ENCODE measurements at places on chromosomes 16 and 17.

- ATAC-seq: no peak
- H3K4me1 ChIP-seq: no peaks in the 10 kb centered on the region
- peaks cover 11% of the 10 kb centered on the region for H3K27me3 ChIP-seq
- no peak overlapping the region for H3K27ac ChIP-seq
- H3K36me3 ChIP-seq: no peaks in the 10 kb centered on the region
- H3K4me3 ChIP-seq: no peak overlapping the region
Measured at GRCh38 chr16:85037050-85037410, 9.4 kb downstream of the KIAA0513 start.

DNA sequence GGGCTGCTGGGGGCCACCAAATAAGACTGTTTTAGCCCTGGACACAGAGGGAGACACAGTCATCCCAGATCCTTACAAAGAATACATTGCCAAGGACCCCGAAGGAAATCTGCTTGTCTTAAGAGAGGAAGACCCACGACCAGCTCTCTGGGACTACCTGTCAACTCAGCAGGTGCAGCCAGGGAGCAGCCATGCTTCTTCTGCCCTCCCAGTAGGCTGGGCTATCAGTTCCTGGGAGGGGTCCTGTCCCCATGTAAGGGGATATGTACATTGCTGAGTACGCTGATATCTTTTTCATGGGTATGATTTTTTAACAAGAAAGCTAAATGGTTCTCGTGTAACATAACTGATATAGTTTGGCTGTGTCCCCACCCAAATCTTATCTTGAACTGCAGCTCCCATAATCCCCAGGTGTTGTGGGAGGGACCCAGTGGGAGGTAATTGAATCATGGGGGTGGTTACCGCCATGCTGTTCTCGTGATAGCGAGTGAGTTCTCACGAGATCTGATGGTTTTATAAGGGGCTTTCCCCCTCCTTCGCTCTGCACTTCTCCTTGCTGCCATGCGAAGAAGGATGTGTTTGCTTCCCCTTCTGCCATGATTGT is 11.3 kb downstream of the SSTR2 start:
- no peak overlapping the region for H3K4me3 ChIP-seq
- H3K4me1 ChIP-seq: no peaks in the 10 kb centered on the region
- no peak overlapping the region for H3K27ac ChIP-seq
- no peak for ATAC-seq
- no peaks in the 10 kb centered on the region for H3K27me3 ChIP-seq

DNA sequence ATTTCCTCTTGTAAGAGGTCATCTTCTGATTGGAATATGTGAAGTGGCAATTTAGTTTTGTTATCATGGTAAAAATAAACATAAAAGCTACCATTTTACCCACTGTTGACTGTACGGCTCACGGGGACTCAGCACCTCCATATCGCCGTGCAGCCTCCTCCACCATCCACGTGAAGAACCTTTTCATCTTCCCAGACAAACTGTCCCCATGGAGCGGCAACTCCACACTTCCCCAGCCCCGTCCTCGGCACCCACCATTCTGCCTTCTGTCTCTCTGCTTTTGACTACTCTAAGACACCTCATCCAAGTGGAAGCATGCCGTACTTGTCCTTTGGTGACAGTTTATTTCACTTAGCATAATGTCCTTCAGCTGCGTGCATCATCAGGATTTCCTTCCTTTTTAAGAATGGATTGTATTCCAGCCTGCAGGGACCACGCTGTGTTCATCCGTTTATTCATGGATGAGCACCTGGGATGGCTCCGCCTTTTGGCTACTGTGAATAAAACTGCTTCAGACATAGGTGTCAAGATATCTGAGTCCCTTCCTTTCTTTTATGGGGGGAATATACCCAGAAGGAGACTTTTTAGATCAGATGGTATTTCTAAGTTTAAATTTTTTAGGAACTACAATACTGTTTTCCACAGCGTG is 14.3 kb downstream of the FBXO31 start:
- no peaks in the 10 kb centered on the region for H3K27me3 ChIP-seq
- H3K4me3 ChIP-seq: no peak overlapping the region
- no peak for ATAC-seq

DNA sequence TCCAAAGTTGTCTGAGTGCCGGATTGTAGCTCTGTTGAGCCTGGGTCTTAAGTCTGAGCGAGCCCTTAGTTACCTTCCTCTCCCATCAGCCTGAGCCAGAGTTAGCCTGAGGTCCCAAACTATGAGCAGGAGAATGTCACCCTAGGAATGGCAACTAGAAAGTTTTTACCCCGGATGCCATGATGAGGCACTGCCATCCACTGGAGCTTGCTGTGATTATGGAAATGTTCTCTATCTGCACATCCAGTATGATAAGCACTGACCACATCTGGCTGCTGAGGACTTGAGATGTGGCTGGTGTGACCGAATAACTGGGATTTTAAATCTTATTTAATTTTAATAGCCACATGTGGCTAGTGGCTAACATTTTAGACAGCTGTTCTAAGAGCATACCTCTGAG is 550.0 kb downstream of the CDH13 start:
- no peaks in the 10 kb centered on the region for H3K4me1 ChIP-seq
- ATAC-seq: no peak
- H3K4me3 ChIP-seq: no peak overlapping the region
- no peak overlapping the region for H3K27ac ChIP-seq

GRCh38 chr16:27123795-27124409 is 57.2 kb downstream of the C16orf82 start:
- no peak overlapping the region for H3K4me3 ChIP-seq
- no peak overlapping the region for H3K27ac ChIP-seq
- H3K4me1 ChIP-seq: no peaks in the 10 kb centered on the region
- no peak for ATAC-seq
- H3K36me3 ChIP-seq: no peaks in the 10 kb centered on the region

DNA sequence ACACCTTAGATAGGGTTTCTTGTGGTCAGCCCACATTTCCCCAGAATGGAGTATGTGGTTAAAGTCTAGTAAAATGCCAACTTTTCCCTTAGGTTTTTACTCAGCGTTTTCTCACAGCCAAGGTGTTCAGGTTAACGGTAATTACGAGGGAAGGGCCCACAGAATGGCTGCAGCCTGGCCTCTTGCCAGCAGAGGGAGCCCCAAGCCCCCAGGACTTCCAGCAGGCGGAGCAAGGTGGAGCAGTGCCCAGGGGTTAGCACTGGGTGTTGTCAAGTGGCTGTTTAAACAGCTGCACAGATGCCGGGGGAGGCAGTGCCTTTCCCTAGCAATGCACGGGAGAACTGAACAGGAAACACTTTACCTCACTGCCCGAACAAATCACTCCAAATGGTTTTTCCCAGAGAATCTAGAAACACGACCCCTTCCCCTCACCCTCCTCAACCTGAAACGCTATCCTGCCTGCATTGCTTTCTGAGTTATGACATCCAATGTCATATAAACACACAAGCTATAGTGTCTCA is 6.6 kb downstream of the PHB1 start:
- peak overlapping the region; percentile 5 for H3K27ac ChIP-seq
- H3K4me1 ChIP-seq: peaks cover 33% of the 10 kb centered on the region
- peak; percentile 92 for ATAC-seq
- peaks cover 74% of the 10 kb centered on the region for H3K36me3 ChIP-seq

- no peak for ATAC-seq
- H3K4me1 ChIP-seq: peaks cover 7% of the 10 kb centered on the region
- peaks cover 79% of the 10 kb centered on the region for H3K27me3 ChIP-seq
- H3K36me3 ChIP-seq: no peaks in the 10 kb centered on the region
Measured at GRCh38 chr17:81339534-81340296, 44.6 kb upstream of the SLC38A10 start.

DNA sequence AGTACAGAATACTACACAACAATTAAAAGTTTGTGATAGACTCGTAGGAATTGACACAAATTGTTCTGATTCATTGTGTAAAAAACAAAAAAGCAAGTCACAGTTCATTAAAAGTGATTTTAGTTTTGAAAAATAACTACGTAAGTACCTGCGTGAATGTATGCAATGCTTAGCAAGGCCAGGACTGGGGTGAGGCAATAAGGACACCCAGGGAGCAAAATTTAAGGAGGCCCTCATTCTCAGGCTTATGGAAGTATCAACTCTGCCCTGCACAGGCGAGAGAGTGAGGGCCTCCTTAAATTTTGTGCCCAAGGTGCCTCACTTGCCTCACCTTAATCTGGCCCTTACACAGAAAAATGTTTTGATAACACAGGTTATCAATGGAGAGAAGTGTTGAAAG is 31.4 kb downstream of the NOG start:
- H3K27ac ChIP-seq: no peak overlapping the region
- H3K27me3 ChIP-seq: peaks cover 25% of the 10 kb centered on the region
- no peaks in the 10 kb centered on the region for H3K4me1 ChIP-seq
- H3K36me3 ChIP-seq: no peaks in the 10 kb centered on the region
- H3K4me3 ChIP-seq: no peak overlapping the region
- no peak for ATAC-seq

- H3K27ac ChIP-seq: no peak overlapping the region
- no peak overlapping the region for H3K4me3 ChIP-seq
- no peaks in the 10 kb centered on the region for H3K36me3 ChIP-seq
- no peaks in the 10 kb centered on the region for H3K4me1 ChIP-seq
- ATAC-seq: peak; percentile 73
Measured at GRCh38 chr16:85275533-85276249, 163.4 kb upstream of the CIBAR2 start.

DNA sequence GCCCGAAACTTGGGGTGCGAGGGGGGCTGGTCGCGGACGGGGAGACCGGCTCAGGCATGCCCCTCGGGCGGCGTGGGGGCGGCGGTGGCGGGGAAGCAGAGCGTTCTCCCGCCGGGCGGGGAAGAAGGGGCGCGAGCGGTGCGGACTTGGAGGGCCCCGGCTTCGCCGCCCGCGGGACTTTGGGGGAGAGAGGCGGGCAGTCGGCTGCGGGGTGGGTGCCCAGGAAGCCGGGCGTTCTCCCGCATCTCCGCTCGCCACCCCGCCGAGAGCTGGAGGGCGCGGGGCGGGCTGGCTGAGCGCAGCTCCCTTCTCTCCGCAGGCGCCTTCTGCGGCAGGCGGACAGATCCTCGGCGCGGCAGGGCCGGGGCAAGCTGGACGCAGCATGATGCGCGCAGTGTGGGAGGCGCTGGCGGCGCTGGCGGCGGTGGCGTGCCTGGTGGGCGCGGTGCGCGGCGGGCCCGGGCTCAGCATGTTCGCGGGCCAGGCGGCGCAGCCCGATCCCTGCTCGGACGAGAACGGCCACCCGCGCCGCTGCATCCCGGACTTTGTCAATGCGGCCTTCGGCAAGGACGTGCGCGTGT is 772 bp downstream of the NTN1 start:
- H3K36me3 ChIP-seq: no peaks in the 10 kb centered on the region
- H3K27me3 ChIP-seq: peaks cover 41% of the 10 kb centered on the region
- H3K4me3 ChIP-seq: peak overlapping the region; percentile 86
- ATAC-seq: no peak
- no peak overlapping the region for H3K27ac ChIP-seq

GRCh38 chr17:70929226-70929625 is 759.9 kb downstream of the KCNJ2 start:
- no peaks in the 10 kb centered on the region for H3K27me3 ChIP-seq
- H3K4me1 ChIP-seq: no peaks in the 10 kb centered on the region
- no peak overlapping the region for H3K27ac ChIP-seq
- ATAC-seq: no peak

- no peaks in the 10 kb centered on the region for H3K36me3 ChIP-seq
- peak; percentile 66 for ATAC-seq
- no peak overlapping the region for H3K27ac ChIP-seq
- H3K4me3 ChIP-seq: no peak overlapping the region
- H3K4me1 ChIP-seq: peaks cover 6% of the 10 kb centered on the region
Measured at GRCh38 chr16:85416228-85417109, 196.7 kb upstream of the GSE1 start.

DNA sequence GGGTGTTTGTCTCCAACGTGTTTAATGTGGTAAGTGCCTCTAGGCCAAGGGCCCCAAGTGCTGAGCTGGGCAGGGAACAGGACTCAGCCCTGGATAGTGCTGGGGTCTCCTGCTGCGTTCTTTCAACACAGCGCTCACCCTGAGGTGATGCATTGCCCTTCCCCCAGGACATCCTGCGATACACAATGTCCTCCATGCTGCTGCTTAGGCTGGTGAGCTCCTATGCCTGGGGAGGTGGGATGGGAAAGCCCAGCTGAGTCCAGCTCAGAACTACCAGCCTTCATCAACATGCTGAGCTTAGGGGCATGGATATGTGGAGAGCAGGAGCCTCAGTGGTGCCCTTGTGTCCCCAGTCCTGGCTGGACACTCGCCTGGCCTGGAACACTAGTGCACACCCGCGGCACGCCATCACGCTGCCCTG is 563 bp downstream of the ZACN start:
- no peak overlapping the region for H3K27ac ChIP-seq
- H3K4me1 ChIP-seq: peaks cover 43% of the 10 kb centered on the region
- H3K4me3 ChIP-seq: no peak overlapping the region
- H3K36me3 ChIP-seq: peaks cover 15% of the 10 kb centered on the region
- peaks cover 47% of the 10 kb centered on the region for H3K27me3 ChIP-seq

DNA sequence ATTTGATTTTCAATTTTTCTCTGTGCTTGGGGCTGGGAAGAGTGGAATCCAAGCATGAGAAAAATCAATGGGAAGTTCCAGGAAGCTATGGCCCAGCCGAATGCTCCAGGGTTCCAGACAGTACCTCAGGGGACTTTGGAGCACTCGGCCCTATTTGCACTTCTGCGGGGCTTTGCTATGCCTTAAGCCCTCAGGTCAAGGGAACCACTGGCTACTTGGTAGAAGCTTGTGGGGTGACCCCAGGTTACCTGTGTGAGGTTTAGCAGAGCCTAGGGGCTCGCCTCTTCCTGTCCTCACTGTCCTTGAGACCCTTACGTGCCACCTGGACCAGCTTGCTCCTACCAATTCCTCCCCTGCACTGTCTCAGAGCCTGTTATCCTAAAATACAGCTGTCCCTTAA is 121.3 kb downstream of the MGAT5B start:
- no peak for ATAC-seq
- no peak overlapping the region for H3K4me3 ChIP-seq
- no peak overlapping the region for H3K27ac ChIP-seq
- H3K4me1 ChIP-seq: no peaks in the 10 kb centered on the region

- ATAC-seq: no peak
- no peak overlapping the region for H3K4me3 ChIP-seq
- H3K36me3 ChIP-seq: peaks cover 27% of the 10 kb centered on the region
Measured at GRCh38 chr16:11848842-11849241, 2.5 kb downstream of the RSL1D1 start.

GRCh38 chr17:31564291-31564690 is 172.8 kb downstream of the RAB11FIP4 start:
- H3K4me1 ChIP-seq: peaks cover 27% of the 10 kb centered on the region
- ATAC-seq: no peak
- no peaks in the 10 kb centered on the region for H3K36me3 ChIP-seq
- H3K27me3 ChIP-seq: no peaks in the 10 kb centered on the region
- no peak overlapping the region for H3K27ac ChIP-seq
- no peak overlapping the region for H3K4me3 ChIP-seq

DNA sequence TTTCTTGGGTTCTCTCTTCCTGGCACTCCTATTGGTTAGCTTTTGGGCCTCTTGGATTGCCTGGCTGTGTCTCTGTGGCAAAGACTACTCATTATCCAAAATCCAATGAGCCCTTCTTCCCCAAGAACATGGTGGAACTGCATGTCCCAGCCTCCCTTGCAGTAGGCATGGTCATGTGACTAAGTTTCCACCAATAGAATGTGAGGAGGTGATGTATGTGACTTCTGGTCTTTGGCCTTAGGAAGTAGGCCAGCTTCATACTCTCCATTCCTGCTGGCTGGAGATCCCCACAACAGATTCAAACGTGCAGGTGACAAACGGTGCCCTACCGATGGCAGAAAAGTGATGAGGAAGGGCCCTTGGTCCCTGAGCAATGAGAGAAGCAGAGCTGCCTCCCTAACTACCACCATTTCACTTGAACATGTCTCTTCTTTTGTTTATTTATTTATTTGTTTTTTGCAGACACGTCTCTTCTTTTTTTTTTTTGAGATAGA is 17.3 kb upstream of the SPN start:
- peaks cover 53% of the 10 kb centered on the region for H3K4me1 ChIP-seq
- H3K36me3 ChIP-seq: no peaks in the 10 kb centered on the region
- H3K27ac ChIP-seq: peak overlapping the region; percentile 98
- H3K27me3 ChIP-seq: no peaks in the 10 kb centered on the region
